ENCODE measurements at places on chromosomes 12 and 14.

DNA sequence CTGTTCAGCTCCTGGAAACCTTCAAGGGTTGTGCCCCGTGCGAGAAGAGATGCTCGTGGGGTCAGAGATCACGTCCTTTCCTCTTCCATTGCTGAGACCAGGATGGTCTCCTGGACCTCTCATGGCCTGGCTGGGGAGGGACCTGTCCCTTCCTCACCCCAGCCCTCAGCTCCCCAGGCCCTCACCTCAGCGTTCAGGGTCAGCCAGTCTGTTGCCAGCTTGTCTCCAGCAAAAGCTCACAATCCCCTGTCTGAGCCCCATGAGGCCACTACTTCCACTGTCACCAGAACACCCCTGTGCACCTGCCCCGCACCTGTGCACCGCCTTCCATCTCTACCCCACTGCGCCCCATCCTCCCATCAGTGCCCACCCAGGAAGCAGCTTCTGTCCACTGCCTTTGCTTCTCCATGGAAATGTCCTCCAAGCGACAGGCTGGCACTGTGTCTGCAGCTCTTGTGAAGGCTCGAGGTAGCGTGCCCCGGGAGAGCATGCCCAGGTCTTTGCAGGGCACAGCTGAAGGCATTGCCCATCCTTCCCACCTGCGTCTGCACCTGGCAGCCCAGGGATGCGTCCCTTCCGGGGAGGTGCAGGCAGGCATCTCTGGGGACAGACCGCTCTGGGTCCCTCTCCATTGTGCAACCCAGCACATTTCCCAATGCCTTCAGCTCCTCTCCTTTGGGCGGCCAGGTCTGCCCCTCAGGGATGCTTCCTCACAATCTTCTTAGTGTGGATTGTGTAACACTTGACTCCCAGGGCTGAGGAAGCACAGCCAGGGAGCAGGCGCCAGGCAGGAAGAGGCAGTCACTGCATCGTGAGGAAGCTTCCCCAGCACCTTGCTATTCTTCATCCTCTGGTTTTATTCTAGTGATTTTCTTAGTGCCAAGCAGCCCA, 179.6 kb downstream of the ADGRD1 start:
- no peak for DNase-seq

- DNase-seq, result no peak
Observed at GRCh38 chr14:21455592-21455911, 371 bp downstream of the CHD8 start.

GRCh38 chr12:130990034-130990433, 36.3 kb downstream of the ADGRD1 start:
- no peak for DNase-seq

DNA sequence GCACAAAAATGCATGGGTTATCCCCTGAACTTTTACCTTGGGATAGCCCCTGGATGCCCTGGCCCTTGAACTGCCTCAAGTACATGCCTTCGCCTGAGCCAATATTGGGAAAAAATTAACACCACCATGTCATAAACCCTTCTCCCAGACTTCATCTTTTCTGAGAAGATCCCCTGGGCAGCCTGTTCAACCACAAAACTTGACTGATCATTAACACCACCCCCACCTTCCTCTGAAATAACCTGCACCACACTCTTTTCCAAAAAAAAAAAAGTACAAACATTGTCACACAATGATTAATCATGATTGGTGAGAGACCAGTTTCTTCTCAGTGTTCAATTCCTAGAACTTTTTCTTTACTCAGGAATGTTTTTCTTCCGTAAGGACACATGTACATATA, 217.9 kb downstream of the PAX9 start:
- DNase-seq, result no peak

GRCh38 chr14:76531821-76532318, 155.9 kb downstream of the ESRRB start:
- DNase-seq, result no peak

GRCh38 chr12:97476255-97476654, 13.7 kb downstream of the RMST start:
- DNase-seq, result no peak

DNA sequence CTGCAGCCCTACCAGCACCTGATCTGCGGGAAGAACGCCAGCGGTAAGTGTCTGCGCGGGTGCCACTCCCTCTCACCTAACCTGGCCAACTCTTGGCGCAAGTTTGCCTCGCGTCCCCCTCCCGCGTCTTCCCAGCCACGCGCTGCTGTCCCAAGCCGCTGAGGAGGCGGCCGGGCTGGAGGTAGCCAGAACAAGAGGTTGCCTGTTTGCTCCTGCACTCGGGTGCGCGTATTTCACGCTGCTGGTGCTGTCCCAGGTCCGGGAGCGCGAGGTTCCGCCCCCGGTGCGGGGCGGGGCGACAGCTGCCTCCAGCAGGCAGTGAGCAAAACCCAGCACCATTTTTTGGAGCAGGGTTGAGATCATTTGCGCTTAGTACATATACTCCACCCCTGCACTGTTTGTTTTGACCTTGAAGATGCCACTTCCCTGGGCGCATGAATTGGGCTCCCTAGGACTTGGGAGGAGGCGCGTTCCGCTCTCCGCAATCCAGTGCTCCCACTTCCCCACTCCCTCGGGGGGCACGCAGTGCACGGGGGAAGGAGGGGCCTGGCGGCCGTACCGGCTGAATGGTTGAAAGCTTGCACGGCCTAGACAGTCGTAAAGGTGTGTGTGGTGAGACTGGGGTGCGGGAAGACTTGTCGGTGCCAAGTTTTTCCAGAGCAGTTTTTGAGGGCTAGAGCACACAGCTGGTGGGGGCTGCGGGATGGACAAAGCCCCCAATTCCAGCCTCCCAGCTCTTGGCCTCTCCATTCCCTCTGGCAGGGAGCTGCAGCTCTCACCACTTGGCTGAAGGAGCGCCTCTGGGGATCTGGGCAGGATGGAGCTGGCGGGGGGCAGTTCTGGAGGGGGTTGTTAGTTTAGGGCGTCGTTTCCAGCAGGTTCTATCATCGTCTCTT, 226.9 kb upstream of the CRY1 start:
- peak; percentile 68 for DNase-seq

- no peak for DNase-seq
Observed at GRCh38 chr12:105293187-105293586, 37.3 kb upstream of the C12orf75 start.

DNA sequence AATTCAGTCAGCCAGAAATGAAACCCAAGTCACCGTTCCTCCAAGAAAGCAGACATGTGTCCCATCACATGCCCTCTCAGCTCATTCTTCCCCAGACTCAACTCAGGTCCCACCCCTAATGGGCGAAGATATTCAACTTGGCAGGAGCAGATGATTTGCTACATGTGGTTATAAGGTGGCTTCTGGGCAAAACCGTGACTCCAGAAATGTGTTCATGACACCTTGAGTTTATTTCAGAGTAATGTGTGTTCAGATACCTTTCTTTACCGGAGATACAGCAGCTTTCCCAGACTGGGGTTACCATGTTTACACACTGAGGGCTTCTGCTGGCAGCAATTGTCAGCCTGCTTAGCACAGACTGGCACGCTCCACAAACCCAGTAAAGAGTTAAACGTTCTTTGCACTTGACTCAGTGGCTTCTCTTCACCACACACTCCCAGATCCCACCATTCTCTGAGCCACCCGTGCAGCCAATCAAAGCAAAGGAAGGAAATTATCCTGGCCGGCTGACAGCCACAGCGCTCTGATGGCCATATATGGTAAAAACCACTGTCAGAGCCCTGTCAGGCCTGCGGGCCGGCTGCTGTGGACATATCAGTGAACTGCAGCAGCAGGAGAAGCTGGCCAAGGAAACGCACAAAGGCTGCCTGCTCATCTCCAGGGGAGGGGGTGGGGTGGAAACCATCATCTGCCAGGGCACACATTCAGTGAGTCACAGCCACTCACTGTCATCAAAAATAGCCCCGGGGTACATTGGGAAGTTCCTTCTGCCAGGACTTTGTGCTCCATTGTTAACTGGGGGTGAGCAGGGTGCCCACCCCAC, 39.9 kb downstream of the CORO1C start:
- peak; percentile 54 for DNase-seq

DNA sequence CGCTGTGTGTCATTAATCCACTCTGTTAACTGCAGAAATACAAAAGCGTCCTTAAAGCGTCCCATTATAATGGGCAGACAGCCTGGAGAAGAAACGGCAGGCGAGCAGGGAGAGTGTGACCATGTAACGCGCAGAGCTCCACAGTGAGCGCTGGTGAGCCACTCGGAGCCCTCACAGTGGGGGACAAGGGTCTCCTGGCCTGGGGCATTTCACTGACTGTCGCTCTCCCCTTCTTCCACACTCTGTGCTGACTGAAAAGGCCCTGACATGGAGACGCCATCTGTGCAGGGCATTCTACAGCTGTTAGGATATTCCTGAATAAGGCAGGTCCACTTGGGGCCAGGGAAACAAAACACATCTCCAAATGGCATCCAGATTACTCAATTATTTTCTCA, 24.2 kb downstream of the CCDC92 start:
- DNase-seq, result no peak

GRCh38 chr12:5794156-5794555, 150.9 kb downstream of the ANO2 start:
- no peak for DNase-seq

- no peak for DNase-seq
Observed at GRCh38 chr12:112419297-112420133, 768 bp downstream of the PTPN11 start.

GRCh38 chr12:1071182-1071581, 80.2 kb downstream of the ERC1 start:
- no peak for DNase-seq

DNA sequence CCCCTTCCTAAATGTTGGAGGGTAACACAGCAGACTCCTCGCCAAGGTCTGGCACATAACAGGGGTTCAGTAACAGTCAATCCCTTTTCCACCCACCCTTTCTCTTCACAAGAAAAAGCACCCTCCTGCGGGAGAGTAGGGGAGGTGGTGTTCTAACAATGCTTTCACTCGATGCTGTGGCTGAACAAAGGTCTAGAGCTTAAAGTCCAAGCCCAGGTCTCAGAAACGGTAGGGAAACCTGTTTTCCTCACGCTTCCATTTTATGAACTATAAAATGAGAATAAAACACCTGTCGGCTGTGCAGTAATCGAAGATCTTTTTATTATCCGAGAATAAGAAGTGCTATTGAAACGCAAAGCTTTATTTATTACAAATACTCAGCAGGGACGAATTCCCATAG, 20.9 kb upstream of the CACNA2D4 start:
- DNase-seq, result no peak

GRCh38 chr12:79156846-79157463, 292.4 kb downstream of the SYT1 start:
- DNase-seq, result no peak

- DNase-seq, result no peak
Observed at GRCh38 chr14:45916340-45916953, 663.4 kb upstream of the MIS18BP1 start.

DNA sequence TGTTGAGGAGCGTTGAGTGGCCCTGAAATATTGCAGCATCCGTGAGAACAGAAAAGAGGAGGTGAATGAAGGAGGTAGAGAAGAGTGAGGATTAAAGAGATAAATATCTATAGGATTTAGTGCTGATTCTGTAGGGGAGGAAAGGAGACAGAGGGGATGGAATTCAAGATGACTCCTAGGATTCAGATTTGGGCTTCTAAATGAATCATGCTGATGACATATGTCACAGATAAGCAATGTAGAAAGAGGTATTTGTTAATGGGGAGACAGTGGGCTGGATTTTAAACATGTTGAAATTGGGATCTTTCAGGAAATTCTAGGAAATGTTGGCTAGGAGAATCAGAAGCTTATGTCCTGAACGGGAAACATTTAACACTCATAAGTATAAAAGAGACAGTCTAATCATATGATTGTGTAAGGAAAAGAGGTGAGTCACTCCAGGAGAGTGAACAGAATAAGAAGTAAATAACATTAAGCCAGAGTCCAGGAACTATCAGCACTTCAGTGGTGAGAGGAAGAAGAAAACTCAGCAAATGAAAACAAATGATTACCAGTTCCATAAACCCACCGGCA, 58.1 kb upstream of the DIO2 start:
- no peak for DNase-seq

- DNase-seq, result no peak
Observed at GRCh38 chr12:10339053-10339840, 31.6 kb downstream of the KLRD1 start.

DNA sequence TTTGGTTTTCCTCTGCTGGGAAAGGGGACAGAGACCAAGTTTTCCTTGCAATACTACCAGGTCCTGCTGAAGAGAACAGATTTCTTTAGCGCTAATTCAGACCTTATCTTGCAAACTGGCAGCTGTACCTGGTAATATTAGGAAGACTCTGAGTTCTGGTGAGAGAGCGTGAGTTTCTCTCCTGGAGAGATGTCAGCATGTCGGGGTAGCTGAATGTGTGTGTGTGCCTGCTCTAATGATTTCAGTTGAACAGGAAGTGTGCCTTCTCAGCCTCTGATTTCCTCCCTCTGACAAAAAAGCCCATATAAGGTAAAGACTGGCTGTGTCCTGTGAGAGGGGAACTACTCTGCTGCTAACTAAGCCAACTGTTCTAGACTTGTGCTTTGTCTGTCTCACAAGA, 10.3 kb upstream of the ERP27 start:
- peak; percentile 17 for DNase-seq

DNA sequence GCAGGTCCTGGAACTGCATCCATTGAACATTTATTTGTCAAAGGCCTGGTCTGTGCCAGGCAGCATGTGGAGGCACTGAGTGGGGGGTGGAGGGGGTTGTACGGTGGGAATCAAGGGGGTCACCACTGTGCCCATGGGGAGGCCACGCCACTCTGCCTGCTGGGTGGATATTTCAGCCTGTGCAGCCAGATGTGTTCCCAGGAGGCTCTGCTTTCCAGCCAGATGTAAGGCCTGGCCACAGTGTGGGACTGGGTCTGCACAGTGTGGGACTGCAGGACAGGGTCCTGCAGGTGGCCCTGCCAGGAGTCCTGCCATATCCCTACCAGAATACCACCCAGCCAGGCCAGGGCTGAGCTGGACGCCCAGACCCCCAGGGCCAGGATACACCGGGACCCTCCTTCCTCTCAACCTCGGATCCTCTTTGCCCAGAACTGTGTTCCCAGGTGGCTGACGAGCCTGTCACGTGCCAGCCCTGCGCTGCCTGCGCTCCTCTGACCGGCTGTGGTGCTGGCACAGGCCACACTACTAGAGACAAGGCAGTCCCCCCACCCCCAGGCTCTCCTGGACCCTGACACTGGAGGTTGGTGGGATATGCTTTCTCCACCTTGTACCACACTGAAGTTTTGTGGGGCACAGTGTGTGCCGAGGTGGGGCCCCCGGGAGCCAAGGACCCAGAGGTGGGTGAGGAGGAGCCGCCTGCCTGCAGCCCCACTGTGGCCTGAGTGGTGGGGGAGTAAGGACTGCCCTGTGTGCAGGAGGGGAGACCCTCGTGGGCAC, 17.5 kb downstream of the XRCC3 start:
- no peak for DNase-seq

Measured in activated T-cell treated with anti-CD3 and anti-CD28 coated beads for 1 hour (primary cell).